ENCODE measurements at places on chromosomes 4 and X. TPM values are rescaled to one million over a fixed set of nuclear protein-coding genes. Genes with fewer than 3 reads are reported as not detected.

PITX2 gene
- total RNA-seq, result 0.19 TPM

DCAF12L2 gene
- 2.4 TPM for total RNA-seq

DGKK gene
- not detected for total RNA-seq

ARX gene
- not detected for total RNA-seq

GAGE12G gene
- not detected for total RNA-seq

HGFAC gene
- total RNA-seq, result not detected

- peak; percentile 69 for DNase-seq
Measured at GRCh38 chr4:7430965-7431695, 3.6 kb downstream of the PSAPL1 start.

GRCh38 chr4:93710101-93710846 lies 118.3 kb upstream of the ATOH1 start:
- no peak for DNase-seq

- no peak for DNase-seq
Measured at GRCh38 chr4:152206646-152207377, 329.1 kb downstream of the FBXW7 start.

DNA sequence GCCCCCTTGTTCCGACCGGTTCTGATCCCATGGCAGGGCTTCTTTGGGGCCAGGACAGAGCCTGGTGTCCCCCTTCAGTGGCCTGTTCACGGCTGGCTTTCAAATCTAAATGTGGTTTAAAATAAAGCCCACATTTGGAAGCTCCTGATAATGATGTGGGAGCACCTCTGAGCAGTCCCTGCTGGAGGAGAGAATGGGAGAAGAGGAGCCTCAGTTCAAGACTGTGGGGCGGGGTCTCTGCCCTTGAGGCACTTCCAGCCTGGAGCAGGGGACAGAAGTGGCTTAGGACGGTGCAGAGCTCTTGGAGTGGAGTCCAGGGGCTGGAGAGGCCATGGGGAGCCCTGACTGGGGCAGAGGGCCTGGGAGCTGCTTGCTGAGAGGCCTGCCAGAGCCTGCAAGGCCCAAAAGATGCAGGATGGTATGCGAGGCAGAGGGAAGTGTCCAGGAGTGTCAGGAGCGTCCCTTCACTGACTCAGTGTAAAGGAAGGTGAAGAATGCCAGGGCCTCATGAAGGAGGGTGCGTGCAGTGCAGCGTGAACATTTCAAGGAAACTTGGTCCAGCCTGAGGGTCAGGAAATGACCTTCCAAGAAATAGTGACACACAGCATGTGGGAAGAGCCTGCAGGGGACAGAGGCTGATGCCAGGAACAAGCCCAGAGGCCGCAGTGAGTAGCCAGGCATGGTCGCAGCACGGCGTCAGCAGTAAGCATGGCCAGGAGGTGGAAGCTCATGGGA lies 21.1 kb upstream of the TADA2B start:
- DNase-seq, result no peak

GRCh38 chr4:179124419-179124818 lies 1682.2 kb upstream of the AGA start:
- DNase-seq, result no peak

DNA sequence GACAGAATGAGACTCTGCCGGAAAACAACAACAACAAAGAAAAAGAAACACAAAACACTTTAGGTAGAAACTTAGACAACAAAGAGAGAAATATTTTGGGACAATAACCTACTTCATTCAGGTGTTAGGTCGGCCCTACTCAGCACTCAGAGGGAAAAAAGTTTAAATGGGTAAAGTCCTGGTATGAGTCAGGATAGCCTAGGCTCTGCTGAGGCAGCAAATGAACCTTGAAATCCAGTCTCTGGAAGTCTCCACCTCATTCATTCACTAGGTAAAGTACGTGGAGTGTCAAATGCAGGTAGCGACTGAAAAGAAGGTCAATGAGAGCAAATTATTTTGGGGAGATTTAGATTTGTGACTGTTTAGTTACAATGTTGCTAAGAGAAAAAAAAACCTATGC lies 127.4 kb downstream of the FHDC1 start:
- DNase-seq, result no peak

- DNase-seq, result no peak
Measured at GRCh38 chr4:113101669-113102068, 52.2 kb downstream of the ANK2 start.

GRCh38 chr4:103721251-103721650 lies 1.5 kb upstream of the TACR3 start:
- DNase-seq, result no peak
